ENCODE measurements at places on chromosomes 1 and 21.

DNA sequence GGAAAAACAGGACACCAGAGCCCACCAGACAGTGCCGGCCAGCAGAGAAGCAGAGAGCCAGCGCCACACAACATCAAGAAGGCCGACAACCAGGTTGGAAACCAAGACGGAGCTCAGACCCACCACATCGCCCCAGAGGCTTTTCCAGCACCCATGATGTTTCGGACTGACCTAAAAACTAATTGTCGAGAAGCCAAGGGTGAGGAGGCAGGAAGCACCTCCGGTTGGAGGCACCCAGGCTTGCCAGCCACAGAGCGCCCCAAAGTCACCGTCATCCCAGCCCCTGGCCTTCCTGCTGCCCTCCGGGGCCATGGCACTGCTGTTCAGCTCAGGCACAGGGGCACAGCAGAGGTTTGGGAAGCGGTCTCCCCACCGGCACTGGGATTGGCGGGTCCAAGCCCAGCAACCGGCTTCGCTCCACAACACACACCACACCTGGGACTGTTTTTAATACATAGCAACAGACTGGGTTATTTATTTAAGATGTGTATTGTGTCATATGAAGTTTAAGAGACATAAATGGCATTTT lies 67.2 kb downstream of the SLC37A1 start:
- no peak for DNase-seq

GRCh38 chr1:160308451-160309184 lies 23.7 kb upstream of the PEX19 start:
- DNase-seq, result no peak

DNA sequence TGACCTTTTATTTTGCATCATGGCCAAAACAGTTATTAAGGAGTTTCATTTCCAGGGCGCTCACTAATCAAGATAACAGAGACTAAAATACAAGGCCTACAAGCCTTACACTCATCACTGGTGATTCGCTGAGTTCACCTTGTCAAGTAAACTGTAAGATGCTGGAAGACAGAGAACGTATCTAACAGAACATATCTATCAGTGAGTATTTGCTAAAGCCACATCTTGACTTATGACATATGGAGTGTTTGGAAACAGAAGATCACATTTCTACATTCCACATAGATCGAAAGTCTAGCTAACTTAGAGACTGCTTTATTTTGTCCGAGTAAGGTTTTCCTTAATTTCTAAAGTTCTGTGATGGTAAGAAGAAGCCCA lies 506.5 kb downstream of the SMYD3 start:
- no peak for DNase-seq

- DNase-seq, result no peak
Measured at GRCh38 chr21:26147535-26147934, 23.0 kb downstream of the APP start.

- DNase-seq, result no peak
Measured at GRCh38 chr1:192303029-192303428, 13.8 kb upstream of the RGS21 start.

DNA sequence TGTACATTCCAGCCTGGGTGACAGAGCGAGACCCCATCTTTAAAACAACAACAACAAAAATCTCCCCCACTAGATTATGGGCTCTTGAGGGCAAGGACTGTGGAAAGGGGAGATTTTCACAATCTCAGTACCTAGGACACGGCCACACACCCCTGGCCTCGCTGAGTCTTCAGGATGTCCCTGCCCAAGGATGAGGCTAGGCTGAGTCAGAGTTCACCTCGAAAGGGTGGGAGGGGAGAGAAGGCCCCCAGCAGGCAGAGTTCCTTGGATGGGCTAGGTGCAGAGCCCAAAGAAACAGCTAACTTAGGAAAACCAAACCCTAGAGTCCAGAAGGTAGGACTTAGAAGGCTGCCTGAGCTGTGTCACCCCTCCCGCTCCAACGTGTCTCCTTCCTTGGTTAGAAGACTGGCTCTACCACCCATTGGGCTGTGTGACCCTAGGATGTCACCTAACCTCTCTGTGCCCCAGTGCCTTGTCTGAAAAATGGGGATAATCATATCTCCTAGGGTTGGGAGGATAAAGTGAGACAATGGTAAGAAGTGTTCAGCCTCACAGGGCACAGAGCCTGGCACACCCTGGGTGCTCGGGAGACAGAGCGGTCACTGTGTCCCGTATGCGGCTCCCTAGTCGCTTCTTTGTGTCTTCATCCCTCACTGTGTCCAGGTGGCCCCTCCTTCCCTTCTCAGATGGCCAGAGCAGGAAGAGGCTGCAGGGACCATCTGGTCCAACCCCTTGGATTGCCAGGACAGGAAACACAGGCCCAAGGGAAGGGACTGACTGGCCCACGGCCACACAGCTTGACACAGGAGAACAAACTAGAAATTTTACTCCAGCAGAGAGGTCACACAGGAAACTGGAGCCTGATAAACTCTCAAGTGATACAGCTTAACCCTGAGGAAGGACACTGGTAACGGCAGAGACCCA lies 11.2 kb downstream of the TRIM62 start:
- DNase-seq, result no peak

- DNase-seq, result no peak
Measured at GRCh38 chr1:244316986-244317655, 134.6 kb downstream of the ADSS2 start.
